NCI-H460 (cell line): ENCODE measurements at places on chromosomes 7 and 10.

DNA sequence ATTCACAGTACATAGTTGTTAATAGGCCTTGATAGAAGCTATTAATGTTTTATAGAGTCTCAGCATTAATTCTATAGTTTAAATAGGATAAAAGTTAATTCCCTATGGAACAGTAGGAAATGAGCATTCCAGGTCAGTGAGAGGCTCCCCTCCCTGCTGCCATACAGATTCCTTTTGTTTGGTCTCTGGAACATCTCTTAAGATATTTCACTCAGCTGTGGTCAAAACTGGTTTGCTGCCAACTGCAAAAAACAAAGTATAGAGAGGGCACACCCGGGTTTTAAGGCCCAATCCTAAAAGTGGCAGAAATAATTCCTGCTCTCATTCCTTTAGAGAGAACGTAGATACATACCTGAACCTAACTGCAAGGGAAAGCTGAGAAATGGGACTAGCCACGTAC lies 51.3 kb downstream of the MDFIC start:
- DNase-seq: no peak

DNA sequence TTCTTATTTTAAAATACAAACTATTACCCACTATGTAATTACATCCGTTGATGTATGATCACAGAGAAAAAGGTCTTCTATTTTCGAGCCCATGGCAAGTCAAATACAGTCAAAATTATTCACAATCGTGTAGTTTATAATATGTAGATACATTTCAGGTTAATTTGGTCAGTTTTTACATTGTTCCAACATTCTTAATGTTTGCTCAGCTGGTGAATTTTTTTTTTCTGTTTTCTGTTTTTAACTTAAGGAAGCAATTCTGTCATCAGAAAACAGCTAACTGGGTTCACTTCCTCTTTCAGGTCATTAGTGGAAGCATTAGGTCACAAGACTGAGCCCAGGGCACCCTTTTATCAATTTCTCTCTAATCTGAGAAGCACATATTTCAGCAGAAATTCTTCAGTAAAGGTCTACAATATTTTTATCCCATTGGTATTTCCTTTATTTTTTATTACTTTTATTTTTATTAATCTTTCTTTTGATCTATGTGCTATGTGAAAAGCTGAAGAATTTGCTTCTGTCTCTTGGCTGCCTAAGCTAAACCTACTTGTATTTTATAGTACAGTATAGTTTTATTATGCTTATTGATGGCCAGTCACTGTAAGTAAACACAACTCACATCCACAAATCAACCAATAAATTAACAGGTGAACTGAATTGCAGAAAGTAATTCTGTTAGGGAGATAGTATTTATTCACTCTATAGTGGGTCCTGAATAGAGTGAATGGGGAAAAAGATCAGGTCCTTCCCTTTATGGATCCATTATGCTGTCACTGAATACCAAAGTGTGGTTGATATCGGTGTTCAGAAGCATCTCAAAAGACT lies 84.6 kb downstream of the ICA1 start:
- no peak for DNase-seq

- DNase-seq: no peak
Measured at GRCh38 chr10:104707602-104708459, 66.7 kb downstream of the SORCS3 start.

- no peak for DNase-seq
Measured at GRCh38 chr10:15877836-15878576, 17.7 kb upstream of the MINDY3 start.

GRCh38 chr10:97969538-97970079 lies 60.8 kb downstream of the CRTAC1 start:
- no peak for DNase-seq

DNA sequence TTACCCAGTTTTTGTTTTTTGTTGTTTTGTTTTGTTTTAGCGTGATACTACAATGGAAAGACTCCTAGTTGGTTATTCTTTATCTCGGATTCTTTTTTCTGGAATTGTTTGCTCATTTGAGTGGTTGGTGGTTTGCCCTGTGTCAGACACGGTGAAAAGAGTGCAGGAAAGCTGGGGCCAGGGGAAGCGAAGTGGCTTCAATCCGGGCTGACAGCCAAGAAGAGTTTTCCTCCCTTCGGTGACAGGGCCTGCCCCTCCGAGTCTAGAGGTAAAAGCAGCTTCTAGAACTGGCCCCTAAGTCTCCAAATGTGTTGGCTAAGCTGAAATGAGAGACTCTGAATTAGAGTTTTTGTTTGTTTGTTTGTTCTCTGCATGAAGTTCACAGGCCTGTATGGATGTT lies 5.7 kb upstream of the AP5Z1 start:
- DNase-seq: no peak

GRCh38 chr7:141439164-141439563 lies 112.0 kb upstream of the AGK start:
- no peak for DNase-seq

GRCh38 chr7:129536323-129536722 lies 34.0 kb downstream of the SMKR1 start:
- DNase-seq: no peak

- DNase-seq: no peak
Measured at GRCh38 chr10:63477927-63478326, 12.2 kb upstream of the JMJD1C start.

DNA sequence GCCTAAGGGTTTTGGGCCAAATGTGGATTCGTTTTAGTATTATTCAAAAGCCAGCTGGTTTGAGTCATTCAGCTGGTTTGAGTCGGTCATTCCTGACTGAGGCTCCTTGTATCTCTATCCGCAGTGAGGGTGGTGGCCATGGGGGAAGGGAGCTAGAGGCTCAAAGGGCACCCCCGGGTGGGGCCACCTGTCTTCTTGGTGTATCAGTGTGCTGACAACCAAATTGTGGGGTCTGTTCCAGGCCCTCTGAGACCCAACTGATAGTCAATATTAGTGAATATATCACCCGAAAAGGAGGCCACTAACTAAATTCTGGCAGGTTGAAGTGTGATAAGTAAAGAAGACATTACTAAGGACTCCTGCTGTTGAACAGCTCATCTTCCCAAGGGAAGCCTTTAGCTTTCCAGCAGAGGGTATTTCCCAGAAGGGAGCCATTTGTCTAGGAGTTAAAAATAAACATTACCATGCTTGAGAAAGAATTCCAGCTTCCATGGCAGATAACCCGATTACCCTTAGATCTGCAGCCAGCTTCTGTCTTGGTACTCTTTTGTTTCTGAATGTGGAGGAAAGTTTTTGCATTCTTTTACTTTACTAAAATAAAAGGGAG lies 29.9 kb upstream of the DDX50 start:
- DNase-seq: no peak

GRCh38 chr10:90227217-90227656 lies 525.8 kb downstream of the KIF20B start:
- no peak for DNase-seq

DNA sequence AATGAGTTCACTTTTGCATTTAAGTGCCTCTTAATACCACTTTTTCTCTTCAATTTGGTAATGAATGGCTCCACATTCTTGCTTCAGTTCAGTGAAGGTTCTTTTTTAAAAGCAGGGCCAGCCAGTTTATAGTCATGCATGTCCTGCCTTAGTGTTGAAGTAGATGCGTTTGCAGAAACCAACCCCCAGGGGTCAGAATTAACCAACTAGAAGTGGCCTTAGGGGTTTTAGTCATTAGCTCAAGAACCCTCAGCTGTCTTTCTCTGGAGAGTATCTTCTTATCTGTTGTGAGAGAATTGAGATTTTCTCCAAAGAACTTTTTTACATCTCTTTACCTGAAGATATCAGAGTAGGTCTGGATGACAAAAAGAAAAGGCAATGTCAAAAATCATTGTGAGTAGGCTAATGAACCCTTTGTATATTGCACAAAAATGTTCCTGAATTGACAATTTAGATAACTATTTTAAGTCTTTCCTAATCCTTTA lies 82.2 kb downstream of the PIK3CG start:
- peak; percentile 67 for DNase-seq

DNA sequence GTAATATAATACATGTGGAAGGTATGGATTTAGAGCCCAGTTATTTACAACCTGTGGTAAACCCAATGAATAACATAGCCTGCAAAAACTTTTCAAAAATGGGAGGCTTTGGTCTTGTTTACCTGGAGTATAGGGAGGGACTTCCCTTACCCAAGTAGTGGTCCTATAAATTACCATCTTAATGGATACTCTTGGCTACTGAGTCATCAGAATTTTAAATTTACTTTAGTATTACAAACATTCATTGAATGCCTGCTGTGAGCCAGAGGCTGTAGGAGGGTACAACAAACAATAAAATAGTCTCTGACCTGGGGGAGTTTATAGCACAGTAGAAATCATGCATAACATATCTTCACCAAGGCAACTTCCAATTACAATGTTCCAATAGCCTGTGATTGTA lies 365.1 kb downstream of the BBS9 start:
- no peak for DNase-seq

DNA sequence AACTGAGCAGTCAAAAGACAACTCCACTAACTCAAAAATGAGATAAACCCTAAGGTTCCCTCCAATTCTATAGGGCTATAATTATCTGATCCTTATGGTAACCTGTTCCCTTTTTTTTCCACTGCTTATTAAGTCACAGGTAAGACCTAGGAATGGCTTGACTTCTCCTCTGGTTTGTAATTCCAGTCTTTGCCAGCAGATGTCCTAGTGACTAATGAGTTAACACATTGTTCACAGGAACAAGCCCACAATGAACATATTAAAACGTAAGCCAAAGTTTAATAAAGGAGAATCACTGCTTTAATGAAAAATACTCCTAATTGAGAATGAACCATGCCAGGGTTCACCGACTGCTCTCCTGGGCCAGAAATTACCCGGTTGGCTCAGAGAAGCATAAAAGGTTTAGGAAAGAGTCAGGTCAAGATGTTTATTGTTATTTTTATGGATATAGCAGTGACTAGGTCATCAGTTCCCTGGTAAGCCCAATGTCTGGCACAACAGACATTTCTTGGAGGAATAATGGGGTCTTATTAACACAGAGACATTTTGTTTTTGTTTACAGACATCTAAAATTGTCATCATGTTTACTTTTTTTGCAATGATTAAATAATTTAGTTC lies 120.1 kb downstream of the ELAPOR2 start:
- DNase-seq: peak; percentile 65

DNA sequence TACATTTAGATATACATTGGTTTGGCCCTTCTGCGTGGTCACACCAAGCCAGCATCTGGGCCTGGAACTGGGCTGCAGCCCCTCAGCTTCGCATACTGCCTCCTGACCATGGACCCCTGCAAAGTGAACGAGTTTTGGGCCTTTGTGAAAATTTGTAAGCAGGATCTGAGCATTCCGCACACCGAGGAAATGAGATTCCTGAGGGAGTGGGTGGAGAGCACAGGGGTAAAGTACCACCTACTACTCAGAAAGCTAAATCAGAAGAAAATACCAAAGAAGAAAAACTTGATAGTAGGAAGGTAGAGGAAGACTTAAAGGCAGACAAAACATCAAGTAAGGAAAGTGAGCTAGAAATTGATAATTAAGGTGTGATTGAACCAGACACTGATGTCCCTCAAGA lies 22.5 kb upstream of the NT5C2 start:
- no peak for DNase-seq

DNA sequence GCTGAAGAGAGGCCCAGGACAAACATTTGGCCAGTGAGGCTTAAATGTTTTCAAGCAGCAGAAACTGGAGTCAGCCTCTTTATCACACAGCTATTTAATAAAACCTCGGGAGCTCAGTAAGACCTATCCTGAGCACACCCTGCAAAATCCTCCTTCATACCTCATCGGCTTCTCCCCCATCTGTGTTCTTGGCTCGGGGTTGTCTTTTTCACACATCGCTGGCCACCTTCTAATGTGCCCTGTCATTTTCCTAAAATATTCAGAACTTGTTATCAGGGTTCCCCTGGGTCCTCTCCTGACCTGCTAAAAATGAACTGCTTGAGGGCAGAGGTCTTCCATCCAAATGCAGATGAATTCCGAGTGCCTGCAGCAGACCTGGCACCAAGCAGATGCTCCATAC lies 310.3 kb upstream of the AKR1E2 start:
- DNase-seq: no peak

DNA sequence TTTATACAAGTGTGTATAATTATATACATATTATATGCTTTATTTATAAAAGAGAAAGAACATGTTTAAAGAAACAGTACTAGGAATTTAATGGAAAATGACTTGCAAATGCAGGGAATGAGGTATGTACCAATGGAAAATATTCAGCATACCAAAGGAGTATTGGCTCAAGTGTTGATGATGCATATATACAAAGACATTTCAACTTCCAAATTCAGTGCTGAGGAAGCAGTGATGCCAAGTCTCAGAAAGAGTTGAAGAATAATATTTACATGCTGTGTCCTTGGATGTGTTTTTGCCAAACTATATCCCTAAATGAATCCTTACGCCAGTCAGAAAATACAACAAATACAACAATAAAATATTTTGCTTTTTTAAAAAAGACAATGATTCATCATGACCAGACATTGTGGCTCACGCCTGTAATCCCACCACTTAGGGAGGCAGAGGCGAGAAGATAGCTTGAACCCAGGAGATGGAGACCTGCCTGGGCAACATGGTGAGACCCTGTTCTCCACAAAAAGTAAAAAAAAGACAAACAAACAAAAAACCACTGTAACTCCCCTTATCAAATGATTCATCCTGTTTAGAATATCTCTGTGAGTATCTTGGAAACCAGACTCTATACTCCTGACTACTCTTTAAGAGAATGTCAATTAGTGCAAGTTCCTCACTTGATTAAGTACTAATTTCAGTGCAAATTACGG lies 157.2 kb downstream of the CHRM2 start:
- no peak for DNase-seq

GRCh38 chr10:17125206-17125893 lies 4.3 kb downstream of the CUBN start:
- DNase-seq: no peak

- no peak for DNase-seq
Measured at GRCh38 chr10:11265484-11265883, 247.8 kb downstream of the CELF2 start.

DNA sequence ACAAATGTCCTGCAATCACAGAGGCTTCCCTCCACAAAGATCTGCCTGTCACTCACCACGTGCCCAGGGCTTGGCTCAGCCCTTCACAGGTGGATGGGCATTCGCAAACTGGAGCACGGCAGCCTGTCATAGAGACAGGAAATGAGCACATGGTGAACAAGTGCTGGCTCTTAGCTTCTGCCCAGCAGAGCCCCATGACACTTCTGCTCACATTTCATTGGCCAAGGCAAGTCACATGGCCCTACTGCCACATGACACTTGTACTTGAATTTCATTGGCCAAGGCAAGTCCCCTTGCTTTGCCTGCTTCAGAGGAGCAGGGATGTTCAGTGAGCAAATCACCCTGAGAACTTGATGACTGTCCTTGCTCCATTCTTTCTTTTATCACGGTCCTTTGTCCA lies 110.8 kb upstream of the PPP2R2D start:
- peak; percentile 7 for DNase-seq
